ENCODE measurements at places on chromosomes 6 and 20.

DNA sequence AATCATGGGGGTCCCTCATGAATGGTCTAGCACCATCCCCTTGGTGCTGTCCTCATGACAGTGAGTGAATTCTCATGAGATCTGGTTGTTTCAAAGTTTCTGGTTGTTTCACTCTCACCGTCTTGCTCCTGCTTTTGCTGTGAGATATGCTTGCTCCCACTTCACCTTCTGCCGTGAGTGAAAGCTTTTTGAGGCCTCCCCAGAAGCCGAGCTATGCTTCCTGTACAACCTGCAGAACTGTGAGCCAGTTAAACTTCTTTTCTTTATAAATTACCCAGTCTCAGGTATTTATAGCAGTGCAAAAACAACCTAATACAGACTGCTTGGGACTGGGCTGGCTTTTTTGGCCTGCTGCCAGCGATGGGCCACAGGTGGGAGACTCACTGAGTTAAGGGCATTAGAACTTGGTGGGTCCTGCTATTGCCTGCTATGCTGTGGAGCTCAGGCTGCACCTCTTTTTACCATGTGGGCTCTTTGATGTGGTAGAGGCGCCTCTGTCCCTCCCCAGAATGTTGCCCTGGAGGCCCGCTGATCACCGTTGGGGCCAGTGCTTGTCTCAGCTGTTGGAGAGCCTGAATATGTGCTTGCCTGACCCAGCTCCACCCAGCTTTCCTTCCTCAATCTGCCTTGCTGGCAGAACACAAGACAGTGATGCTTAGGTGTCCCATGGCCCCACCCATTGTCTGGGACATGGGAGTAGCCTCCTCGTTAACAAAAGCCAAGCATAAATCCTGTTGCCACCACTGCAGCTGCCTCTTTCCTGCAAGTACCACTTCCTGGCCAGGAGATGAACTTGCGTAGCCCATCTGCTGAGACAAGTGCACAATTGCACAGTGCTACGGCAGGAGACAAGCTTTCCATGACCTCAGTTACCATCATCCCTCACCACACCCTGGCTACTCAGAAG lies 47.1 kb downstream of the IGF2R start:
- DNase-seq = no peak

DNA sequence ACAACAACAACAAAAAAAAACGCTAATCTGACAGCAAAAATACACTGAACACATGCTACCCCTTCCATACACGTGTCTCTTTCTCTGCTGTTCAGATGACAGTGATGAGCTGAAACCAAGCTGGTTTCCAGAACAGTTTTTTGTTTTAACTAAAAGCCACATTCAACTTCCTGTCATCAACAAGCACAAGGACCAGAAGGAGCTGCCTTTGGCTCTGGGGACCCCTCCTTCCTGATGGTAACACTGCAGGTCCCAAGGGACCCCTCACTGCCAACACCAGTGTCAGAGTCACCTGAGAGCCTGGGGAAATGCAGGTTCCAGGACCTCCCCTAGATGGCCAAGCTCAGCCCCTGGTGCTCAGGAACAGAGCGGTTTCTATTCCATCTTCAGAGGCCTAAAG lies 6.0 kb downstream of the CST7 start:
- no peak for DNase-seq

DNA sequence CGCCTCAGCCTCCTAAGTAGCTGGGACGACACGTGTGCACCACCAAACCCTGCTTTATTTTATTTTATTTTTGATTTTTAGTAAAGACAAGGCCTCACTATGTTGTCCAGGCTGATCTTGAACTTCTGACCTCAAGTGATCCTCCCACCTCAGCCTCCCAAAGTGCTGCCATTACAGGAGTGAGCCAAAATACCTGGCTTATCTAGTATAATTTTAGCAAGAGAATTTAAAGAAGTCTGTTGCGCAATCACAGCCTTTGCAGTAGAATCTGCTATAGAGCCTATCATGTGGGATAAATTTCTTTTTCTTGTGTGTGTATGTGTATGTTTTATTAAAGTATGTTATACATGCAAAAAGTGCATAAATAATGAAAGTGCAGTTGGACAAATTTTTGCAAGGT lies 92.1 kb upstream of the ANKEF1 start:
- DNase-seq = no peak

DNA sequence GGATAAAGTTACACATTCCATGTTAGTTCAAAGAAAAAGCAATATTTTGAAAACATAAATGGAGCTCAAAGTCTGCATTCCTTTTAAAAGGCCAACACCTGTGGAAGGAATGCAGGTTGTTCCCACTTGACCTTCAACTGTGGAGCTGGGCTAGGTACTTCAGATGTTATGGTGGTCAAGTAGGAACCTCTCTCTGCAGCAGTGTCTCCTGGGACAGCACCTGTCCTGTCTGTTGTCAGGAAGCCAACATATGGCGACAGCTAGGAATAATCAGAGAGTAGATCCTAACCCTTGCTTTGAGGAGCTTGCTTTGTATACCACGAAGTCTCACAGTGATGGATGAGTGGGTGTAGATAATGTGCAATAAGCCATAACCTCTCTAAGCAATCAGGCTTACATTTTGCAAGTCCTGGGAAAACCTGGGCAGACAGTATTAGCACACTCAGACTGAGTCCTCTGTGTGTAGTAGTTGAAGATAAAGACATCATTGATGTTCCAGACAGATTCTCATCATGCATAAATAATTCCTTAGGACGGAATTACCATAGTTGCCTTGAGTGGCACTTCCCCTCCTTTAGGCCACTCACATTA lies 347.5 kb downstream of the PRL start:
- no peak for DNase-seq

DNA sequence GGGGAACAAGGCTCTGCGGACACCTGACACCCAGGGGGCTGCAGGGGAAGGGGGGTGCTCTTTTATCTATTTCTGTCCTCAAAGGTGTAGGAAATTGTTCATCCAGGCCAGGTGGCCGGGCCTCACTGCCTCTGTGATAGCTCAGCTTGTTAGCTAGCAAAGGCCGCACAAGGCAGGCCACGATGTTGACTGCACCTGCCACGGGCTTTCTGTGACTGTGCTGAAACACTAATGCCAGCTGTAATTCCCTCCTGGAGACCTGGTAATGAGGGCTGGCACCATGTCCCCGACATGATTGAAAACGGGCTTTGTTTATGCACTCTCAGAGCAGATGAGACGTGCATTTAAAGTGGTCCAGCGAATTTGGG lies 61.4 kb upstream of the APCDD1L start:
- DNase-seq = no peak

GRCh38 chr6:141464490-141464889 lies 668.2 kb upstream of the GJE1 start:
- DNase-seq = peak; percentile 17

DNA sequence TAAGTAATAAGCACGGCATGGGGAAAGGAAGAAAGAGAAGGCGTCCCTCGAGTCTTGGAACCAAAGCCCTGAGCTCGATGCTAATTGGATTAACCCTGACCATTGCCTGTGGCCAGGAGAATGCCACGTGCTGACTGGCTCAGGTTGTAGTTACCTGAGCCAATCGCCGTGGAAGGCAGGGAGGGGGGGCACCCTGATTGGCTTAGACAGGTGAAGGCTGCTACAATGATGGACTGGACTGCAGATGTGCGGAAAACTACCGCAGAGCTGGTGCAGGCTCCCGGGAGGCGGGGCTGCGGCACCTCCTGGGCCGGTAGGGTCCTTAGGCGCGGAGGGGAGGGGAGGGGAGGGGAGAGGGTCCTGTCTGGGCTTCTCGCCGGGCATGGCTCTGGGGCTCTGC lies 121.3 kb downstream of the TFAP2C start:
- DNase-seq = no peak

- no peak for DNase-seq
Observed at GRCh38 chr20:53028337-53029007, 56.3 kb downstream of the TSHZ2 start.

DNA sequence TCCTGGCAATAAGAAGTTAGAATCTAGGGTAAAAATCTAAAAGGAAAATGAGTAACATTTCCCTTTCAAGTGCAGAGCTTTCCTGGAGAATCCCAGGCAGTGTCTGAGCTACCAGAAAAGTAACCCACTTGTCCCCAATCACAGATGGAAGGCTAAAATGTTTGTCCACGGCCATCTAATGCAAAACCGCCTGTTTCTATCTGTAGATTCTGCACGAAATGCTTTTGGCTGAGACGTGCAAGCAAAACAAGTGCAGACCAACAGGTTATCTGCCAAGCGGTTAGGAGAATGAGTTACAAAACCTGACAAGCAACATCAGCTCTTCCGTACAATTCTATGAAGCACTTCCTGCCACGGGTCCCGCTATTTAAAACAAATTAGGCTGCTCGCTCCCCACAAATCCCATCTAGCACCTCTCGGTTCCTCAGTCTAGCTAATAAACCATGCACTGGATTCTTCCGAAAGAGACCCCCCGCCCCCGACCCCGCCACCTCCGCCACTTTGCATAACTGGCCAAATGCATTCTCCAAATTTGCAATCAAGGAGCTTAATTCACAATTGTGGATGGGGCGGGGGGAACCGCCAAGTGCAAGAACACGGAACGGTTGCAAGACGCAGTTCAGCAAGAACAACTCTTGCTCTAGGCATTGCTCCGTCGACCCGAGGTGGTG lies 1.4 kb downstream of the ELOVL5 start:
- DNase-seq = no peak

- DNase-seq = no peak
Observed at GRCh38 chr6:152634773-152635172, 2.4 kb downstream of the SYNE1 start.

- DNase-seq = peak; percentile 42
Observed at GRCh38 chr20:973785-974194, 28.3 kb downstream of the RSPO4 start.

- no peak for DNase-seq
Observed at GRCh38 chr6:51868591-51869355, 218.6 kb downstream of the PKHD1 start.

DNA sequence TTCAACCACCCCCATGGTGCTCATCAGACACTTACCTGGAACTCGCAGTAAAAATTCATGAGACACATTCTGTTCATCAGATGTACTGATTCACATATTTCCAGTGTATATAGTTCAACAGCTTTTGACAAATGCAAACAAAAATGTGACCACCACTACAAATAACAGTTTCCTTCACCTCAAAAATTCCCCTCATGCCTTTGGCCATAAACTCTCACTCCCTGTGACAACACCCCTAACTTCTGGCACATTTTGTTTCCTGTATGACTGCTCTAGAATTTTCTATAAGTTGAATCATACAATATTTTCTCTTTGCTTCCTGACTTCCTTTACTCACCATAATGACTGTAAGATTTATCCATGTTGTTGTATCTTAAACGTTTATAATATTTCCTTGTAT lies 63.7 kb downstream of the C6orf118 start:
- DNase-seq = no peak

GRCh38 chr20:62219992-62220665 lies at the start of gene HRH3:
Gene HRH3, minus strand, starts transcription at chr20:62220278. Its CDS starts 308 bp downstream, at chr20:62219970.
- peak; percentile 89 for DNase-seq

GRCh38 chr20:10711903-10712451 lies 38.2 kb upstream of the JAG1 start:
- DNase-seq = no peak

GRCh38 chr20:2408111-2408510 lies 27.4 kb downstream of the TGM6 start:
- DNase-seq = no peak

- DNase-seq = no peak
Observed at GRCh38 chr6:156857573-156857972, 80.4 kb downstream of the ARID1B start.

- no peak for DNase-seq
Observed at GRCh38 chr6:46104209-46104608, 25.6 kb upstream of the ENPP4 start.

- no peak for DNase-seq
Observed at GRCh38 chr20:60693496-60694133, 558.4 kb upstream of the CDH4 start.

DNA sequence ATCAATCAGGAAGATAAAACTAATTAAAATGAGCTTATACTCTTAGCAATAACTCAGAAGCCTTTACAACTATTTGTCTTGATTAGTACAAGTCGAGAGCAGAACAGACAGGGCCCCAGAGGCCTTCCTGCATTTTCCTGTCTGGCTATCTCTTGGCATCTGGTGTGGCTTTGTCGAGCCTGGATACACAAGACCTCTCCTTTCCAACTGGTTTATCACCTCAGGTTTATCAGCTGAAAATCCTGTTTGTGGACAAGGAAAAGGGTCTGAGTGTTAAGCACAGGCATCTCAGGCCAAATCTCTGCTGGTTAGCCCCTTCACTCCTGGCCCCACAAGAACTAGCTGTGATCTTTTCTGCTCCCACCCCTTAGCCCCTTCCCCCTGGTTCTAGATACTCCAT lies 32.6 kb downstream of the BAK1 start:
- no peak for DNase-seq

- no peak for DNase-seq
Observed at GRCh38 chr20:62977613-62978560, 25.4 kb downstream of the SLC17A9 start.

DNA sequence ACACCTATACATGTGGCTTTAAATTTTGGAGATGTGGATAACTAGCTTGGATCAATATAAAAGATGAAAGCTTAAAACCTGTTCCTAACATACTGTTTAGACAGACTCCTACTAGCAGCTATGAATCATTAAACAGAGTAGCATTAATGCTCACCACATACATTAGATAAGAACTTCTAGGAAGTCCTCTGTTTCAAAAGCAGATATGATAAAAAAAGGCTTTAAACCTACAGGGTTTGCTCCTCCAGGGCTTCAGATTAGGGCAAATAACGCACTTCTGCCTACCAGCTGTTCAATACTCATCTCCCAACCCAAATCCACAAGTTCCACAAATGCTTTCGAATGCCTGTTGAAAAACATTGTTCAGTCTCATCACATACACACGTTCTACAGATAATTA lies 1.5 kb downstream of the REPS1 start:
- no peak for DNase-seq

- DNase-seq = no peak
Observed at GRCh38 chr20:20546402-20546801, 166.0 kb downstream of the RALGAPA2 start.

DNA sequence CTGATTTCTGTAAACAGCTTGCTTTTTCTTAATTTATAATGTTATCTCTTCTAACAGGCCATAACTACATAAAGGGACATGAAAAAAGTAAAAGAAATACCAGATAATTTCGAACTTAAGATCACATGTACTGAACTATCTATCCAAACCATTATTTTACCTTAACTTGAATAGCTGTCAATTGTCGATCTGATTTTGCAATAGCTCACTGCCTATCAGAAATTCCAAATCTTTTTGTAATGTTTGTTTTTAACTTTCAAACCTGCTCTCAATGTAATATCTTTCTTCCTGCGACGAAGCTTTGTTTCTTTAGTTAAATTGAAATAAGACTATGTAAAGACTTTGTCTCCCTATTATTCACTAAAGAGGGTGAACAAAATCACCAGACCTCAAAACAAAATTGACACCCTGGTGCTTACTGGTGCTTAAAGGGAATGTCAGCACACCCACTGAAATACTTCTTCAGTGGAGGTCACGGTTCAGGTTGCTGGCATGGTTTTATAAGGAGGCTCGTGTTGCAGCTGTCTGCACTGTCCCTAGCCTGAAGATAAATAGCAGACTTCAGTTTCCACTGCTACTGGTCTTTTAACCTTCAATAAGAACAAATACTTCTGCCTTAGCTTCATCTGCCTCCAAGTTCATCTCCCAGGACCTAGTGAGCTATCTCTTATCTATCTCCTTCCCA lies 117.5 kb upstream of the QKI start:
- no peak for DNase-seq

- no peak for DNase-seq
Observed at GRCh38 chr20:56453352-56453751, 15.1 kb upstream of the RTF2 start.

- DNase-seq = no peak
Observed at GRCh38 chr6:42269553-42269952, 51.9 kb upstream of the MRPS10 start.

Measured in AG08396 (cell line).